ENCODE measurements at places on chromosomes 6 and 20.

DNA sequence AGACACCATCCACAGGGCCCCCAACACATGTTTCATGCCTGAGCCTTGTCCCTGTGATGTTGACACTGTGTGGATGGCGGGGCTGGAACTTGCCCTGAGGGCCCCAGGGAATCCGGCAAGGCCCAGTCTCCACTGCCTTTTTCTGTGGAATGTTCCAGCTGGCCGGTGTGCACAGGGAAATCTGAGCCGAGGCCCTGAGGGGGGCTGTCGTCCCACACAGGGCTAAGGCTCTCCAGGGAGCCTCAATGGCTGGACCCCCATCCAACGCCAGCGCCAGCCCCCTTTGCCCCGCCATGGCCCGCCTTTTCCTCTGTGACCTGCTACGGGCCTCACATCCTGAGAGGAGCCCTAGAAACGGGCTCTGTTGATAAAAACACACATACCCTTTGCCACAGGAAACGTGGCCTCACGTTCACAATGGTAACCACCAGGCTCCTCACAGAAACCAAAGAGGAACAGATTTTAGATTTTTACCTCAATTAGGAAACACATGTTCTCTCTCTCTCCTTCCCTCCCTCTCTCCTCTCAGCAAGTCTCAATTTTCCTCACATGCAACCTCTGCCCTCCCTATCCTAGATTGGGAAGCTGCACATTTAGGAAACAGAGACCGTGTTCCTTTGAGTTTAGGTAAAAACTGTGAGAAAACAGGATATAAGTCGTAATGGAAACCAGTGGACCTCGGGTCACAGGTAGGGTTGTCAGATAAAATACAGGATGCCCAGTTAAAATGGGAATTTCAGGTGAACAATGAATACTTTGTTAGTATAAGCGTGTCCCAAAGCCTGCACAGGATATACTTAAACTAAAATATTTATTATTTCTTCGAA, 13.7 kb upstream of the ZNF831 start:
- DNase-seq = peak; percentile 52

DNA sequence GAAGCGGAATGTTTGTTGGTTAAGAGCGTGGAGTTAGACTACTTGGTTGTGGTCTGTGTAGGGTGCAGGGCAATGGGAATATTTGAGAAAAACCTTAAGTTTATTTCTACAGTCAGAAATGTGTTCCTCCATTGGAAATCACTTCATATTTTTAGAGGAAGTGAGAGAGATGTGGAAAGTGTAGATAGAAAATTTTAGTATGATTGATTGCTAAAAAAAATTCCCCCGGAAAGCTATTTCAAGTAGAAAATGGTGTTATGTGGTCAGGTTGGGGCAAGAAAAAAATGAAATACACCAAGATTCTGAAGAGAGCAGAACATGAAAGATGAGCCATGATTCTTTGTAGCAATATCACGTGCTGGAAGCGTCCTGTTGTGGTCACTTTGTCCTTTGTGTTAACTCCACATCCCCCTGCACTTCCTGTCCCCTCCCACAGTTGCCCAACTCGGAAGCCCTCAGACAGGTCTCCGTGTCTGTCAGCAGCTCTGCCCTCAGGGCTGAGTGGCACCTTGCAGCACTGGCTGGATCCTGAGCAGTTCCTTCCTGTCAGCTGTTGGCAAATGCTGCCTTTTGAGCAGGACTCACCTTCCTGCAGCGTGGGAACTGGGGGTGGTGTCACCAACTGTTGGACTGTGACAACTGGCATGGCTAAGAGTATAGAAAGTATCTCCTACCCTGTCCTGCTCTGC, 137.5 kb upstream of the SLC24A3 start:
- DNase-seq = peak; percentile 66

DNA sequence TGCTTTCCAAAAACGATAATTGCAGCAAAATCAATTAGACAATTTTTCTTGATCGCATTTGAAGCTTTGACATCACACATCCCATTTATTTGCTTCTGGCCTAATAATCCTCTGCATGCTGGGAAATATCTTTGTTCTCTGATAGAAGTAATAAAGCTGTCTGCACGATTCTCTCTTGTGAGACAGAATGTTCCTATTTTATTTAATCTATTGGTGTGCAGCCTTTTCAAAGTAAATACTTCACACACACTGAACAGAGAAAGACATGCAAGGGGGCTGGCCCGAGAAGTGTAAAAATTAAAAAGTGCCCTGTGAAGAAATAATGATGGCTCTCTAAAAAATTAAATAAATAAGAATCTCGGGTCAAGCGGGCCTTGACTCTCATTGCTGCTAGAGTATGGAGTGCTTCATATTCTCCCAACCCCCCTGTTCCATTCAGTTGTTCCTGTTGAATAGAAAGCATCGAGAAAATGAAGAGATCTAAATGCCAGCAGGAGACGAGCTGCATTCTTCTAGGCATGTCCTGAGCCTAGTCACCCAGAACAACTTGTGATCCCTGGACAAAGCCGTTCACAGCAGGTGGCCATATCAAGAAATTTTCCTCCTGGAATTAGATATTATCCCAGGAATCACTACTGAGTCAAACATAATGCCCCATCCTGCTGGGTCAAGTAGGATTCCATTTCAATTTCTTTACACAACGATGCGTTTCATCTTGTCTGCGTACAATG, 625.9 kb upstream of the EPHA7 start:
- DNase-seq = no peak

GRCh38 chr6:168217880-168218537, 101.6 kb downstream of the DACT2 start:
- no peak for DNase-seq

- no peak for DNase-seq
Observed at GRCh38 chr6:85428486-85428885, 21.4 kb upstream of the NT5E start.

DNA sequence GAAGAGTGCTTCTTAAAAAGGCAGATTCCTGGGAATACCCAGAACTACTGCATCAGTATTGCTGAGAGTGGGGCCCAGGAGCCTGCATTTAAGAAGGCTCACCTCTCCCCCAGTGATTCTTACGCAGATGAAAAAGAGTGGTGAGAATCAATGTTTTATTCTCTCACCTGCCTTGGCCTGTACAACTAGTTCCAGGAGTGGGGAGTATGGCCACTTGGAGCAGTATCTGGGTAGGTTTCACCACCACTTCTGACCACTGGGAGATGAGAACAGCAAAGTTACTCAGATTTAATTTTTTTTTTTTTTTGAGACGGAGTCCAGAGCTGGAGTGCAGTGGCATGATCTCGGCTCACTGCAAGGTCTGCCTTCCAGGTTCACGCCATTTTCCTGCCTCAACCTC, 16.9 kb downstream of the CAP2 start:
- DNase-seq = no peak

GRCh38 chr20:20338133-20338730, 29.7 kb upstream of the INSM1 start:
- no peak for DNase-seq

DNA sequence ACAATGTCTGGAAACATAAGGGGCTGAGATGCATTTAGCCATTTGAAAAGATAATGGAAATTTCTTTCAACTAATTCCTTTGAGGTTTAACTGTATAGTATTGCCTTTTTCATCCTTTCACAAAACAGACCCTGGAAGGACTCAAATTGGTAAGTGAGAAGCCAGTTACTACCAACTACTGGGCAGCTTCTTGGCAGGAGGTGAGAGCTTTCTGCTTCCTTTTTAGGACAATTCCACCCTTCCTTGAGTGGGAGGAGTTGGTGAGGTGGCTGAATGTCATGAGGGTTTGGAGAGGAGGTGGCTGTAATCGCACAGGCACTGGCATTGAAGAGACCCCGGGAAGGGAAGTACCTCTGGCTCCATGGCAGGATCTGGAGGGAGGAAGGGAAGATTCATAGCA, 341.1 kb downstream of the NRN1 start:
- DNase-seq = no peak

GRCh38 chr6:111996144-111996865, 57.6 kb upstream of the CCN6 start:
- DNase-seq = no peak

GRCh38 chr6:139920027-139920775, 545.8 kb upstream of the CITED2 start:
- DNase-seq = no peak

- DNase-seq = no peak
Observed at GRCh38 chr6:3337521-3338350, 79.0 kb downstream of the PSMG4 start.

- DNase-seq = no peak
Observed at GRCh38 chr6:137175868-137176245, 2.4 kb upstream of the IL22RA2 start.

GRCh38 chr6:150691463-150691862, 91.8 kb downstream of the PLEKHG1 start:
- DNase-seq = no peak

All from islet precursor cell (in vitro differentiated cells).